ENCODE measurements at places on chromosomes 5 and 9. TPM values are rescaled to one million over a fixed set of nuclear protein-coding genes. Genes with fewer than 3 reads are reported as not detected.

The SLCO6A1 gene
- not detected for total RNA-seq

The OBP2B gene
- total RNA-seq = not detected

DNA sequence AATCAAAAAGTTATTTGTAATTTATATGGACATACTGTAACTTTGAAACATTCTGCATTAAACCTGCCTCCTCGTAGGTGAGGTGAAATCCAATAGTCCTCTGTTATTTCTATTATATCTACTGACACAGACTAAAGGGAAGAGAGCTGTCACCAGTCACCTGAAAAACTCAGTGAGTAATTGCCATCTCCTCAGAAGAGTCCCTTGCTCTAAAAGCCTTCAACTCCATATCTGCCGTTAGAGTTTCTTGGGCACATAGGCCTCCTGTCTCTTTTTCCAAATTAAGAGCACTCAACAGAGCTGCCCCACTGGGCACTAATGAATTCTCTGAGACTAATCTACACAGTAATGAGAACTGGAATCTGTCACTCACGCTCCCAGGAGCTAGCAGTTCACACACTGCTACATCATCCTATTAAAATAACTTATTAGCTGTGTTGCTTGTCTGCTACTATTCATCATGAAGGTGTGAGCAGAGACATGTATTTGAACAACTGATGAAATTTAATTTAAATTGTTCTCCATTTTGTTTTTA is 67.3 kb upstream of the VCAN start:
- no peak overlapping the region for H3K27ac ChIP-seq
- no peak for DNase-seq
- no peaks in the 10 kb centered on the region for H3K36me3 ChIP-seq
- no peaks in the 10 kb centered on the region for H3K27me3 ChIP-seq
- no peak overlapping the region for H3K4me3 ChIP-seq
- no peaks in the 10 kb centered on the region for H3K4me1 ChIP-seq

DNA sequence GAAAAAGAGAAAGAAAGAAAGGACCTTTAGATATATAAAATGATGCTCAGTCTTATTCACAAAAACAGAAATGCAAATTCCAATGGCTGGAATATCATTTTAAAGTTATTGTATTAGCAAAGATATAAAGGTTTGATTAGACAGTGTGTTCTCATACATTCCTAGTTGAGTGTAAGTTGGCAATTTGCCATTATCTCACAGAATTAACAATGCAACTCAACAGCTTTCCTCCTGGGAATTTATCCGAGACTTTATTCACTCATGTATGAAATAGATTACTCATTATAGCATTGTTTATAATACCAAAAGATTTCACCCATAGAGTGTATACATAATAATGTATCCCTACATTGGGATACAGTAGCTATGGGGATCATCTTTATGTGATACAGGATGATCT is 27.1 kb upstream of the MLLT3 start:
- peaks cover 6% of the 10 kb centered on the region for H3K27me3 ChIP-seq
- no peak for DNase-seq
- H3K4me1 ChIP-seq = no peaks in the 10 kb centered on the region

GRCh38 chr9:121830441-121831140 is 179.2 kb downstream of the DAB2IP start:
- no peak for DNase-seq
- no peaks in the 10 kb centered on the region for H3K36me3 ChIP-seq
- no peak overlapping the region for H3K4me3 ChIP-seq
- H3K27ac ChIP-seq = no peak overlapping the region
- H3K4me1 ChIP-seq = no peaks in the 10 kb centered on the region
